ENCODE measurements at places on chromosomes 2 and 18.

- no peak for ATAC-seq
Observed at GRCh38 chr2:218362606-218363005, 5.9 kb downstream of the CATIP start.

- ATAC-seq, result no peak
Observed at GRCh38 chr2:17373041-17373440, 145.2 kb downstream of the RAD51AP2 start.

GRCh38 chr2:238720232-238720672, 127.6 kb upstream of the TWIST2 start:
- peak; percentile 65 for ATAC-seq

DNA sequence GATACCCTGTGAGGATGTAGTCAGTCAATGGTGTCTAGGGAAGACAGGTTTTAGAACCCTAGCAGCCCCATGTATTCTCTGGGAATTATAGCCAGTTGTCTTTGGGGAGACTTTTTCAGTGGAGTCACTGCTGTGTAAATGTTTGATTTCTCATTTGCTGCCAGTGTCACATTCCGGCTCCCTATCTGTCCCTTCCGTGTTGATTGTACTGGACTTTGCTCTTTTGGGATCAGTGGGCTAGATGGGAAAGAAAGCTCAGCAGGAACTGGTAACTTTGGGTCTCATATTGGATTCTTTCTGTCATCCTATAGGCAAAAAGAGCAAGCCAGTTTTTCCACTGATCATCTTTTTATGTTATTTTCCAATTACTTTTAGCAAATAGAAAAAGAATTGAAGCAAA, 70.1 kb downstream of the GTF3C3 start:
- no peak for ATAC-seq

DNA sequence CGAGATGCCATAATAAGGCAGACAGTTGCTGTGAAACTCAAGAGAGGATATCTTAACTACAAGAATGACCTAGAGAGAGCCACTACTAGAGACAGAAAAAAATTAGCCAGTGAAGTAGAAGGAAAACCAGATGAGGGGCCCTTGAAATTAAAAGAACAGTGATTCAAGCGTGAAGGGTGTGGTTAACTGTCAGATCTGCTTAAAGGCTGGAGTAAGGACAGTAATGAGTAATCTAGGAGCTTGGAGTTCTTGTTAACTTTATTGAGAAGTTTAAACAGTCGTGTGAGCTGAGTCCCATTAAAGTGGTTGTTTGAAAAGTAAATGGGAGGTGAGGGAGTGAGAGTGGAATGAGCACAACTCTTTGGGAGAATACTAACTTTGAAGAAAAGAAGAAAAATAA, 21.3 kb downstream of the PIGN start:
- no peak for ATAC-seq

DNA sequence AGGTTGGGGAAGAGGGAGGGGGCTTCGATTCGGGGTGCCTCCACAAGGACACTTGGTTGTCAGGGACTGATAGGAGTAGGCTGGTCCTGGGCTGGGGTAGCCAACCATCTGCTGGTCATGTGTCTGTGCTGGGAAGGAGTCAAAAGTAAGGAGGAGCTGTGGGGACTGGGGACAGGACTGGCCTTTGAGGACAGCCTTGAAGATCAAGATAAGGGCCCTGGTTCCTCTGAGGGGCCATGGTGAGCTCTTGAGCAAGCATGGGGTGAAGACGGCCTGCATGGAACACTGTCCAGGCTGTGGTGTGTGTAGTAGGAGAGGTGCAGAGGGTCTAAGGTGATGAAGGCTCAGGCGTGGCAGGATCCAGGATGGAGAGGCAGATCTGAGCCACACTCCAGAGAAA, 1.7 kb downstream of the CYP27A1 start:
- ATAC-seq, result no peak

GRCh38 chr18:48136051-48136826, 205.8 kb upstream of the SMAD2 start:
- no peak for ATAC-seq

GRCh38 chr18:6557057-6557769, 142.5 kb upstream of the L3MBTL4 start:
- no peak for ATAC-seq

- no peak for ATAC-seq
Observed at GRCh38 chr2:101528501-101528900, 53.6 kb upstream of the RFX8 start.

GRCh38 chr2:124572934-124573634, 548.0 kb downstream of the CNTNAP5 start:
- ATAC-seq, result no peak

DNA sequence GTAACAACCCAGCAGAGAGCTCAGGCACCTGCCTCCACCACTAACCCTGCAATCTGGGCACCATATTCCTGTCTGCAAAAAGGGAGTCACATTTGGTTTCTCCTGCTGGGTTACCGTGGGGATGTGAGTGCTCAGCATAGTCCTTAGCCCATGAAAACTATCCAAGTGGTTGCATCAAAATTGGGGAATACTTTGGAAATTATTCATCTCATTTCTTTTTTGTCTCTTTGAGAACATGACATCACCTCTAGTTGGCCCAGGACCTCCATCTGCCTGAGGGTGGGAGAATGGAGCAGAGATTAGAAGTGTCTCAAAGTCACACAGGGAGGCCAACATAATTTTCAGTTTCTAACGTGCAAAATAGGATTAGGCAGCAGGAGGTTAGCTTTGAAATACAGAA, 19.3 kb upstream of the SPP2 start:
- ATAC-seq, result no peak

GRCh38 chr18:44830581-44830980, 149.9 kb downstream of the SETBP1 start:
- ATAC-seq, result no peak

GRCh38 chr2:209519906-209520305, 96.1 kb downstream of the MAP2 start:
- ATAC-seq, result no peak

DNA sequence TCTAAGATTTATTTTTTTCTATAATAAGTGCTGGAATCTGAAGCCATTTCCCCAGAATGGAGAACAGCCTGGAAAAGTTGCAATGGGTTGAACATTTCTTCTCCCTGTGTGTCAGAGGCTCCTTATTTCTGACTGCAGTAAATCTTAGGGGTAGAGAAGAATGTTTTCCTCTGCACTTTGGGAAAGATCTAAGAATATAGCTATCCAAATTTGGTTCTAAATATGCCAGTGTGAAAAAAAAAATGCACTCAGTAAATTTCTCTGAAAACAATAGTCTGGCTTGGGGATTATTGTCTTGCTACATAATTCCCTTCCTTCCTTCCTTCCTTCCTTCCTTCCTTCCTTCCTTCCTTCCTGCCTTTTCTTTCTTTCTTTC, 19.7 kb upstream of the CYRIA start:
- ATAC-seq, result no peak

GRCh38 chr18:63253014-63253413, 66.6 kb downstream of the BCL2 start:
- no peak for ATAC-seq

DNA sequence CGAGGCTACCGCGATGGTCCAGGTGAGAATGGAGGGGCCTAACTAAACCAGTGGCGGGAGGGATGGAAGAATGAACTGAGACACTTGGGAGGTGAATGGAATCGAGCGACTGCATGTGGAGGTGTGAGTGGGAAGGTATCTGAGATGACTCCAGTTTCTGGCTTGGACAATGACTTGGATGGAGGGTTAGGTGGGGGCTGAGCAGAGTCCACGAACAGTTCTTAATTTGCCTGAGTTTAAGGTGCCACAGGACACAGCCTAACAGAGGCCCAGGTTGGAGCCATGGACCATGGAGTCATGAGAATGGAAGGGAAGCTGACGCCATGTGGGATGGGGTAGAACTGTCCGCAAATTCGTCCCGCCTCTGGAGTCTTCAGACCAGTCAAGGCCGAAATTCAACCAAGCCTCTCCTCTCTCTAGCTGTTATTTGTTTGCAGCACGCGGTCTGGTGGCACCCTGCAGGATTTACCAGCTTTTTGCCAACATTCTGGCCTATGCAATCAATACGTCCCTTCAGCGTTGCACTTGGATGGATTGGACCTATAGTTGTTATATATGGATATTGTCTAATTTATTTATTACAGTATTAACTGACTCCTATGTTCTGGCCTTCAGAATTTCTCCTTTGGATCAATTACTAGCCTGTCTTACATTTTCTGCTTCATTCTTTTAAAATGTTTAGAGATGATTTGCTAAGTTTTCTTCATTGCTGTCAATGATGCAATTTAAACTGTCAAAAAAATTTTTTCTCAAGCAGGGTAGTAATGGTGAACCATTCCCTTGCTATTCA, 940 bp upstream of the BOLA3 start:
- no peak for ATAC-seq

- peak; percentile 78 for ATAC-seq
Observed at GRCh38 chr2:160367887-160368286, 125.7 kb downstream of the RBMS1 start.

DNA sequence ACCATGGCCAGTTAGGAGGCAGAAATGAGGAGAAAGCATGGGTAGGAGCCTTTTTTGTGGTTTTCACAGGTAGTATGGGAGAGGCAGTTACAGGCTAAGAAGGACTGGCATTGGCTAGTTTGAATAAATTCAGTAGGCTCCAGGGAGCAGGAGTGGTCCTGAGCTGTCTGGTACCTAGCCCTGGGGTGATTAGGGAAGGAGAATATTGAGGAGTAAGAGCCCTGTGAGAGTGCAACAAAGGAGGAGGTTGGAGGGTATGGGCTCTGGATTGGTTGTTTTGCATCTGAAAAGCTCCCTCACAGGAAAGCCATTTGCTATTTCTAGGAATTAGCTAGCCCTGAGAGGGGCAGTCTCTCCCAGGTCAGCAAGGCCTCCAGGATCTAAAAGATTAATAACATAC, 13.3 kb upstream of the TCF7L1 start:
- no peak for ATAC-seq

GRCh38 chr2:98394595-98395153, 48.4 kb downstream of the CNGA3 start:
- no peak for ATAC-seq

GRCh38 chr2:71150082-71150816, 19.8 kb downstream of the MPHOSPH10 start:
- ATAC-seq, result no peak

DNA sequence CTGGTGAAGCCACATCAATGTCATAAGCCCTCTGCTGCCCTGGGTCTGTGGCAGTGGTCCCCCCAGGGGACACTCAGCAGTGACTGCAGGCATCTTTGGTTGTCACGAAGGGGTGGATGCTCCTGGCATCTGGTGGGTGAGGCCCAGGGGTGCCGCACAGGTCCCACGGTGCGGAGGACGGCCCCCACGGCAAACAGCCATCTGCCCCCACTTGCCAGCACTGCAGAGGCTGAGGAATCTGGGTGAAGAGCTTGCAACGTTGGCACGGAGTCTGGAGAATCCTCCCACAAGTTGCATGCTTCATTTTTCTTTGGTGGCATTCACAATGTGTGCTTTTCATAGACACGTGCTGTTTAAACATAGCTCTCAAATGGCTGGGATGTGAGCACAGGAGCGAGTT, 105.1 kb upstream of the PXDN start:
- ATAC-seq, result no peak

- no peak for ATAC-seq
Observed at GRCh38 chr2:170052151-170052550, 125.8 kb upstream of the MYO3B start.

GRCh38 chr18:7272311-7273049, 41.6 kb downstream of the LRRC30 start:
- peak; percentile 26 for ATAC-seq

GRCh38 chr2:210673117-210673516, 116.7 kb downstream of the CPS1 start:
- ATAC-seq, result no peak

GRCh38 chr2:76584474-76584873, 873.8 kb upstream of the GCFC2 start:
- ATAC-seq, result no peak

DNA sequence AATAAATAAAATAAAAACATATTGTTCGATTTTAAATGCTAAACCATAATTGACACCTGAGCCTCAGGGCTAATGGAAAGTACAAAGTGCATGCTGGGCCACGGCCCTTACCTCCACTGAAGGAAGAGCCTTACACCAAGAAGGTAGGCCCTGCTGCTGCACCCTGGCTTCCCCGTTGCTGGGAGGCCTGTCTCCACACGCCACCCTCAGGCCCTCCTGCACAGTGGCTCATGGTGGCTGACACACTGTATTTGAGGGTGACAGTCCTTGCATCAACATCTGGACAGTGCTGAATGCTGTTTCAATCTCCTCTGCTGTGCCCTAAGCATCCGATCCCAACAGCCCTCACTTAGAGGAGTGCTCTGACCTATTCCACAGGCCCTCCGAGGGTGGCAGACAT, 39.3 kb upstream of the EDAR start:
- no peak for ATAC-seq

DNA sequence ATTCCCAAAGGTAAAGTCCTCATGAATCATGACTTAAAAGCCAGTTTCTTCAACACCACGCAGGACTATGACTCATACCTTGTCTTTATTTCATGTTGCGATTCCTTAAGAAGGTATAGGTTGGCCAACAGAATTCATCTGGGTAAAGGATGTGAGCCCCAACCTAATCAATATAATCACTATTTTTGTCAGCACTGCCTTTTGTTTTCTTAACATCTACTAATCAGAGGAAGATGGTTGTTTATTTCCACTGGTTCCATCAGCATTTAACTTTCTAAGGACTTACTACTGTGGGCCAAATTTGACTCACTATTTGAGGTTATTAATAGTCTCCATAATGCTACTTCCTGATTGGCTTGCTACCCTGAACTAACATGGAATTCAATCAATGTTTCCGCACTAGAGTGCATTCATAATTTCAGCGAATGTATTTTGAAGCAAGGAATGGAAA, 78.6 kb downstream of the SCG2 start:
- ATAC-seq, result no peak

- no peak for ATAC-seq
Observed at GRCh38 chr18:72692595-72692994, 148.5 kb upstream of the CBLN2 start.

- no peak for ATAC-seq
Observed at GRCh38 chr18:48841381-48842258, 109.1 kb downstream of the SMAD7 start.

GRCh38 chr2:223416815-223417610, 185.1 kb downstream of the SCG2 start:
- ATAC-seq, result no peak

DNA sequence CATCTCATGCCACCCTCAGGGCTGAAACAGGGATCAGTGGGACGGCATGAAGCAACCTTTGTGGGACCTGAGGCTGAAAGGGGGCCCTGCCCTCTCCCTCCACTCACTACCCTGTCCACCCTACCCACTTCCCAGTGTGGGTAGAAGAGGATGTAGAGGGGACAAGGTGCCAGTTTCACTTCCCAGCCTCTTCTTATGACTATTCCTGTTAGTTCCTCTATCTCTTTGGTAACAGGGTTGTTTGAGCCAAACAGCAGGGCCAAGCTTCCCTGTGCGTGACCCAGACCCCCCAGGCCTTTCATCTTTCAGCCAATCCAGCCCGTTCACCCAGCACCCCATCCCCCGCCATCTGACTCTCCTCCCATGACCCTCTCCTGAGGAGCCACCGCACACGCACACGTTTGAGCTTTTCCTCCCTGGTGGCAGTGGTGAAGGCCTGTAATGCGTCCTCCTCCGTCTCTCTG, 82.3 kb downstream of the STPG4 start:
- no peak for ATAC-seq

GRCh38 chr2:105718846-105719481, 25.7 kb upstream of the NCK2 start:
- no peak for ATAC-seq

GRCh38 chr2:55837073-55837472, 86.5 kb downstream of the EFEMP1 start:
- no peak for ATAC-seq

GRCh38 chr18:24053211-24053610, 38.7 kb downstream of the TTC39C start:
- ATAC-seq, result no peak
